NCI-H1930 (cell line): ENCODE measurements at places on chromosomes 1 and 21.

- no peak for DNase-seq
Observed at GRCh38 chr1:157227700-157228099, 89.5 kb upstream of the ETV3 start.

GRCh38 chr1:173852105-173852504, 15.7 kb downstream of the GAS5 start:
- no peak for DNase-seq

DNA sequence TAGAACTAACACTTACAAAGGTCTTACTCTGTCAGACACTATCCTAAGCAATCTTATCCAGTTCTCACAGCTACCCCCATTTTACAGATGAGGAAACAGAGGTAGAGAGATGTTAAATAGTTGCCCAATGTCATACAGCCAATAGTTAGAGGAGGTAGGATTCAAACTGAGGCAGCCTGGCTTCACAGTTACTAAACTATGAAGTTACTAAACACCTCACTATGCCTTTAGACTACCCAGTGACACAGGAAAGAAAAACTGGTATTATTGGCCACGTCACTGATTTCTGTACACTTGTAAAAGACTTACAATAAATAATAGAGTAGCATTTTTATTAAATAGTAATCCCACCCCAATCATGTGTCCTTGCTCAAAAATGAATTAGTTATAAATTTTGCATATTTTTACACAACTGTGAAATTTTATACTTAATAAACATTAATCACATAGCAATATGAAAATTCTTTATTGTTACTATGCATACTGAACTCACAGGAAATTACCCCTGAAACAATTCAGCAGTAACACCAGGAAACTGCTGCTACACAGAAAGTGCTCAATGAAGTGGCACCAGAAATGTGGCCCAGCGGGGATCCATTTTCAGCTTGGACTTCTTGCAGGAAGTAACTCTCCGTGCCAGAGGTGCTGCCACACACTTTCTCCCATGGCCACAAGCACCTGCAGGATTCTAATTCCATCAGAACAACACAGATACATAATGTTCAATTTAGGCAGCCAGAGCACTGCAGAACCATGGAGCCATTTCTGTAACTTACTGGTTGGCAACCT, 69.4 kb downstream of the VAV3 start:
- DNase-seq: no peak

DNA sequence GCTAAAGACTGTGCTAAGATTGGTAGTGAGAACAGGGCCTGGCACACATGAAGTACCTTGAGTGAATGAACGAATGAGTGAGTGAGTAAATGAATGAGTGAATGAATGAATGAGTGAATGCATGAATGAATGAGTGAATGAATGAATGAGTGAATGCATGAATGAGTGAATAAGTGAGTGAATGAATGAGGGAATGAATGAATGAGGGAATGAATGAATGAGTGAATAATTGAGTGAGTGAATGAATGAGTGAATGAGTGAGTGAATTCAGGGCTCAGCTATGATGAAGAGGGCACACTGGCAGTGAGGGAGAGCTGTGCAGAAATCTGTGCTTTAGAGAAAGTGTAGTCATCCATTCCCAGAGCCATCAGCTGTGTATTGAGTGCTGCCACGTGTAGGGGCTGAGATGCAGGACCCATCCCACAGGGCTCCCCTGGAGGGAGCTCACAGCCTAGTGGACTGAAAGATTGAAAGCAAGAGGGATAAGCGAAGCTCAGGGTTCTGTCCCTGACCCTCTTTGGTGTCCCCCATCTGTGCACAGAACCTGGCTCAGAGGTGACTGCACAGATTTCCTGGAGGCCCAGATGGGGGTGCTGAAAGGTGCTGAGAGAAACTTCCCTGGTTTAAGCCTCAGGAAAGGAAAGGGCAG, 217.9 kb upstream of the VAMP3 start:
- no peak for DNase-seq

DNA sequence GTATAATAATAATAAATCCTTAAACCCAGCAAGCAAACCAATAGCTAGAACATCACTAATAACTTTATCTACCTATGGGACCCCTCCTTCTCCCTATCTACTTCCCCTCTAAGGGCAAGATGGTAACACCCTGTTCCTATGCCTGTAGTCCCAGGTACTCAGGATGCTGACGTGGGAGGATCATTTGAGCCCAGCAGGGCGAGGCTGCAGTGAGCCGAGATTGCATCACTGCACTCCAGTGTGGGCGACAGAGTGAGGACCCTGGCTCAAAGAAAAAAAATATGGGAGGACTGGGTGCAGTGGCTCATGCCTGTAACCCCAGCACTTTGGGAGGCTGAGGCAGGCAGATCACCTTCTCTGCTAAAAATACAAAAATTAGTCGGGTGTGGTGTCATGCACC, 143.1 kb upstream of the SLC45A1 start:
- DNase-seq: no peak

DNA sequence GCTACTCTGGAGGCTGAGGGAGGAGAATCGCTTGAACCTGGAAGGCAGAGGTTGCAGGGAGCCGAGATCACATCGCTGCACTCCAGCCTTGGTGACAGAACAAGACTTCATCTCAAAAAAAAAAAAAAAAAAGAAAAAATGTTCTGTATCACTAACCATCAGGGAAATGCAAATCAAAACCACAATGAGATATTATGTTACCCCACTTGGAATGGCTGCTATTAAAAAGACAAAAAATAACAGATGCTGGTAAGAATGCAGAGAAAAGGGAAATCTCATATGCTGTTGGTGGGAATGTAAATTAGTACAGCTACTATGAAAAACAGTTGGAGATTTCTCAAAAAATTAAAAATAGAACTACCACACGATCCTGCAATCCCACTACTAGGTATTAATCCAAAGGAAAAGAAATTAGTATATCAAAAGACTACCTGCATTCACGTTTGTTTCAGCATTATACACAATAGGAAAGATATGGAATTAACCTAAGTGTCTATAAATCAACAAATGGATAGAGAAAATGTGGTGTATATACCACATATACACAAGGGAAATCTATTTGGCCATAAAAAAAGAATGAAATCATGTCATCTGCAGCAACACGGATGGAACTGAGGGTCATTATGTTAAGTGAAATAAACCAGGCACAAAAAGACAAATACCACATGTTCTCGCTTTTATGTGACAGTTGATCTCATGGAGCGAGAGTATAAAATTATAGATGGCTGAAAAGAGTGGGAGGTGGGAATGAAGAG, 62.6 kb downstream of the ABL2 start:
- no peak for DNase-seq

DNA sequence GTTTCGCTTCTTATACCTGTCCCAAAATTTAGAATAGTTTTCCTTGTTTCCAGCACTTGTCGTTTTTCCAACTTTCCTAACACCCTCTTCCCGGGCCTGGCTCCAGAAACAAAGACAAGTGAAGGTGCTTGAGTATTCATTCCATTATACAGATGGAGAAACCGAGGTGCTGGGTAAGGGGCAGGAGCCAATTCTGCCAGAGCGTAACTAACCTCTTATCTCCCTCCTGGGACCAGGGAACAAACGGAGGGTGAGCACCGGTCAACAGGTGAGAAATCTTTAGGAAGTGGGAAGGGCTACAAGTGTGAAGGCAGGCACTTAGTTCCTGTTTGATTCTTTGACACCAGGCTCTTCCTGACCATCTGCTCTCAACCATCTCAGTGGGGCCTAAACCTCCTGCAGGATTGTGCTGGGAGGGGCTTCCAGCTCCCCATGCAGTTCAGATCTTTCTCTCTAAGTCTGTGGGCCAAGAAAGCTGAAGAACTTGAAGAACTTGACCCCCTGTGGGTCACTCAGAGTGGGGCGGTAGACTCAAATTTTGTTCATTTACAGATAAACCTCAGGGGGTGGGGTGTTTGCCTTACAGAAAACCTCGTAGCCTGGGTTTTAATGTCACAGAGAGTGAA, 8.7 kb downstream of the PLXNA2 start:
- no peak for DNase-seq

DNA sequence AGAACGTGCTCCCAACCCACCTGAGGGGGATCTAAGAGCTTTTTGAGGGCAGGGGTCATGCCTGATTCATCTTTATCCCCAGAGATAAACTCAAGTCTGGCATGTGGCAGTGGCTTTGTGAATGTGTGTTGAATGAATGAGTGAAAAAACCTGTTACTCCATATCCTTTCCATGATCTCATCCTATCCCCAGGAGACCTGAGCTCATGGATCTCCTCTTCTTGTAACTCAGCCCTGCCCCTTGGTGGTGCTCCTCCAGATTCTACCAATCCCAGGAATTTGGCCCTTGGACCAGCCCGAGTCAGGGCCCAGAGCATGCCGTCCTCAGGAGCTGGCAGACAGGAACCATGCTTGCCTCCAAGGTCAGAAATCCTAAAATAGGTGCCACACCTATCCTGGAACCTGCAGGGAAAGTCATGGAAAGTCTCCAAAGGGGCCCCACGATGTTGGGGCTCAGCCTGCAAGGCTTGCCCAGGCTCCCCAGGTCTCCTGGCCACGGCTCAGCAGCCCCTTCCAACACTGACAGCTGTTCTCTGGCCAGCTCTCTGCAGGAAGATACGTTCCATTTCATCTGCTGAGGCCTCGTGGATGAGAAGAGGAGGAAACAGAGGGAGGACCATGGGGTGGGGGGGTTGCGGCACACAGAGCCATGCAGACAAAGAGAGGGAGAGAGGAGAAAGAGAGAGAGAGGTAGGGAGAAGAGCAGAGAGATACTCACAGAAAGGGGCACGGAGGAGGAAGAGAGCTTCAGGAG, 214.6 kb downstream of the TRABD2B start:
- DNase-seq: no peak

DNA sequence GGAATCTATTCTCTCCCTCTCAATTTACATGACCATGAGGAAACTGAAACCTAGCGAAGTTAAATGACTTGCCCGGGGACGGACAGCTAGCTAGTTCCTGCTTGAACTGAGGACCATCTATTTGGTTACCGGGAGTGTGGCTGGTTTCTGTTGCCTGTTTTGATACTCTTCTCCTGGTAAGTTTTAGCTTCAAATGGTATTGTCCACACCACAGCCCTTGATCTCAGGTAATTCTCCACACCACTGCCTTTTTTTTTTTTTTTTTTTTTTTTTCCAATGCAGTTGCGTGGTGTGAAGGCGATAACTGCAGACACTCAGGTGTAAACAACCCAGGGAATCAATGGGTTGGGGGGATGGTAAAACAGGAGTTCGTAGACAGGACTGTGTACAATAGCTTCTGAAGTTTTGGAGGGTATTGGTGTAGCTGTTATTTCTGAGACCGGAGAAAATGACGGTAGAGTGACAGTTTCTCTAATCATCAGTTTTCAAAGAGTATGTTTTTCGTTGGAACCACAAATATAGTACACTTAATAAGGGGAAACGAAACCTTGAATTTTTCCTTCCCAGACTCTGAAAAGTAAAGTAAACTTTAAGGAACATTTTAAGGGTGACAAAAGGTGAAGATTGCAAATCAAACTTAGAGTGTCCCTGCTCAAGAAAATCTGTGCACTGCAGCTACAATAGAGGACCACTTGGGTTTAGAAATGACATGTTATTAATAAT, 125.3 kb upstream of the CACYBP start:
- peak; percentile 24 for DNase-seq

- peak; percentile 42 for DNase-seq
Observed at GRCh38 chr1:208132287-208132882, 111.8 kb downstream of the PLXNA2 start.

DNA sequence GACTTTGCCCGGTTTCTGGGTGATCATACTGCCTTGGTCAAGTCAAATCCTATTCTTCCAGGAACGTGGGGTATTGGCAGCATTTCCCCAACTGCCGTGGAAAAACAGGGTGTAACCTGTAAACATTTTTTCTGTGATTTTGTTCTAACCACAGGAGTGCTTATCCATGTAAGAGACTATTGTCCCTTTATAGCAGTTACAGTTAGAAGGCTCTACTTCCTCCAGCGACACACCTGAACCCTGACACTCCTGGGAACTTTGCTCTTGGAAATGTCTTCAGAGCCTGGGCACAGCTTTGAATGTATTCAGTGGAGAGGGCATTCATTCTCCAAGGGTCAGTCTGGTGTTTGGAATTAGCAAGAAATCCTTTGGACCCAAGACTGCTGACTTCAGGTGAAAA, 26.4 kb upstream of the ARHGEF10L start:
- no peak for DNase-seq
